Left kidney (tissue), 8 donors: ENCODE measurements at places on chromosomes 12 and 14. TPM values are rescaled to one million over a fixed set of nuclear protein-coding genes. Genes with fewer than 3 reads are reported as not detected.

GLS2 gene
- polyA plus RNA-seq = 2.7 TPM

ACOT4 gene
- polyA plus RNA-seq = 3.4 TPM

AMN gene
- polyA plus RNA-seq = 23.0 TPM

FAM181A gene
- polyA plus RNA-seq = not detected

MARK3 gene
- polyA plus RNA-seq = 157 TPM

- DNase-seq = no peak
Measured at GRCh38 chr12:21615431-21615830, 10.8 kb upstream of the GYS2 start.

DNA sequence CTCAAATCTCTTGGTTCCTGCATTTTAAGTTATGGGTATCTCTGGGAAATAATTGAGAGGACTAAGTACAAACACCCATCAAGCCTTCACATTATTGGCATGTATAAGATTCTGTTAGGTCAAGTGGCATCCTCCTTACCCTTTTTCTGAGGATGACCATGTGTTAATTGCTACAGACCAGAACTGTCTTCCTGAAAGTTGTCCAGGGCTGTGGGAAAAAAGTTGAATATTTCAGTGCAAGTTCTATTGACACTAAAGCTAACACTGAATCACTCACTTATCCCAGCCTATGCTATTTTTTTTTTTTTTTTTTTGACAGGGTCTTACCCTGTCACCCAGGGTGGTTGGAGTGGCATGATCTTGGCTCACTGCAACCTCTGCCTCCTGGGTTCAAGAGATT lies 130.1 kb upstream of the HIF1A start:
- no peak for DNase-seq

GRCh38 chr12:6328045-6328779 lies 13.7 kb downstream of the TNFRSF1A start:
- no peak for DNase-seq

- no peak for DNase-seq
Measured at GRCh38 chr14:68554231-68554630, 238.6 kb downstream of the ZFP36L1 start.

DNA sequence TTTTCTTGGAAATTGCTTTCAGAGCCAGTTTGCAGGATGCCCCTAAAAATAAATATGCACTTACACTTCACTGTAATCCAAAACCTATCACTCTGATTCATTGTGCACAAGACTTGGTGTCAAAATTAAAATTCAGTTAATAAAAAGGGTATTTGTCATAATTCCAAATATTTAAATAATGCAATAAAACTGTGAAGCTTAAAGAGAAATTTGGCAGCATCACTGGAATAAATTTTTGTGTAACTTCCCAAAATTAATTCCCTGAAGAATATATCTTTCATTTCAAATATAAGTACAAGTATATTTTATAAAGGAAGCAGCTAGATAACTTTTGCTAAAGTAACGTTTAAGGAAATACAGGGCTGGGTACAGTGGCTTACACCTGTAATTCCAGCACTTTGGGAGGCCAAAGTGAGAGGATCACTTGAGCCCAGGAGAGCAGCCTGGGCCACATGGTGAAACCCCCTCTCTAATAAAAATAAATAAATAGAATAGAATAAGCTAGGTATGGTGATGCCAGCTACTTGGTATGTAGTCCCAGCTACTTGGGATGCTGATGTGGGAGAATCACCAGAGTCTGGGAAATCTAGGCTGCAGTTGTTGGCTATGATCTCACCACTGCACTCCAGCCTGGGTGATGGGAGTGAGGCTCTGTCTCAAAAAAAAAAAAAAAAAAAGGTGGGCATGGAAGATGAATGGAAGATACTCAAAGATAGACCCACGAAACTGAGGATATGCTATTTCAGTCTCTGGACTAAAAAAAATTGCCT lies 233.8 kb downstream of the FBXL14 start:
- DNase-seq = no peak

- DNase-seq = no peak
Measured at GRCh38 chr12:57006809-57007475, 596 bp upstream of the ZBTB39 start.

- DNase-seq = no peak
Measured at GRCh38 chr12:76637807-76638206, 78.2 kb upstream of the OSBPL8 start.

GRCh38 chr12:129561304-129561703 lies 342.5 kb downstream of the TMEM132D start:
- no peak for DNase-seq

GRCh38 chr12:116880213-116880816 lies 926 bp downstream of the HRK start:
- no peak for DNase-seq

GRCh38 chr12:9244894-9245293 lies 36.7 kb upstream of the PZP start:
- DNase-seq = no peak

- no peak for DNase-seq
Measured at GRCh38 chr12:9717070-9717925, 15.6 kb downstream of the CLECL1 start.
